ENCODE measurements at places on chromosomes 3 and 15. TPM values are rescaled to one million over a fixed set of nuclear protein-coding genes. Genes with fewer than 3 reads are reported as not detected.

- H3K4me3 ChIP-seq, result no peak overlapping the region
- H3K4me1 ChIP-seq, result no peaks in the 10 kb centered on the region
- DNase-seq, result no peak
- no peaks in the 10 kb centered on the region for H3K27me3 ChIP-seq
- H3K36me3 ChIP-seq, result no peaks in the 10 kb centered on the region
Observed at GRCh38 chr3:82509951-82510603, 748.6 kb upstream of the GBE1 start.

DNA sequence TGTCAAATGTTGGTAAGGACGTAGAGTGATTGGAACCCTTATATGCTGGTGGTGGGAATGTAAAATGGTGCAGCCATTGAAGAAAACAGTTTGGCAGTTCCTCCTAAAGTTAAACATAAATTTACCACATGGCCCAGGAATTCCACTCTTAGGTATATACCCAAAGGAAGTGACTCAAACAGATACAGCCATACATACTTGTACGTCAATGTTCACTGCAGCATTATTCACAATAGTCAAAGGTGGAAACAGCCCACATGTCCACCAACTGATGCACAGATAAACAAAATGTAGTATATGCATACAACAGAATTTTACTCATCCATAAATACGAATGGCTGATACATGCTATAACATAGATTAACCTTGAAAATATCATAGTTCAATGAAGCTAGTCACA is 13.2 kb downstream of the CLASP2 start:
- no peaks in the 10 kb centered on the region for H3K4me1 ChIP-seq
- no peaks in the 10 kb centered on the region for H3K36me3 ChIP-seq
- no peak for DNase-seq

The GOLGA6L10 gene
- total RNA-seq, result 0.28 TPM

- peak overlapping the region; percentile 93 for H3K27ac ChIP-seq
- no peaks in the 10 kb centered on the region for H3K36me3 ChIP-seq
- H3K4me3 ChIP-seq, result no peak overlapping the region
- H3K27me3 ChIP-seq, result no peaks in the 10 kb centered on the region
- DNase-seq, result no peak
Observed at GRCh38 chr3:172156586-172156955, 117.2 kb downstream of the FNDC3B start.
